NCI-H1417 (cell line): ENCODE measurements at places on chromosomes 2 and 18.

DNA sequence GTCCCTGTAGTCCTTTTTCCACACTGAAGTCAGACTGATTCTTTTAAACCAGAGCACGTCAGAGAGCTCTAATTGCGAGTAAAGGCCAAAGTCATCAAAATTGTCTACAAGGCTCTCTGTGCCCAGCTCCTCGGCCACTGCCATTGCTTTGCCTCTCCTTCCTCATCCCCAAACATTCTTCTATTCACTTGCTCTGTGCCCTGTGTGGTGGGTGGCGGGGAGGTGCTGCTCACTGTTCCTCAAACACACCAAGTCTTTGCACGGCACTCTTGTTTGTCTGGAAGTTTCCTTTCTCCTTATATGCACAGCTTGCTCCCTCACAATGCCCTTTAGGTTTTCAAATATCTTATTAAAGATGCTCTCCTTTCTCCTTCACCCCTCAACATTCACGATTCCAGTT is 100.1 kb upstream of the FSHR start:
- DNase-seq, result no peak

DNA sequence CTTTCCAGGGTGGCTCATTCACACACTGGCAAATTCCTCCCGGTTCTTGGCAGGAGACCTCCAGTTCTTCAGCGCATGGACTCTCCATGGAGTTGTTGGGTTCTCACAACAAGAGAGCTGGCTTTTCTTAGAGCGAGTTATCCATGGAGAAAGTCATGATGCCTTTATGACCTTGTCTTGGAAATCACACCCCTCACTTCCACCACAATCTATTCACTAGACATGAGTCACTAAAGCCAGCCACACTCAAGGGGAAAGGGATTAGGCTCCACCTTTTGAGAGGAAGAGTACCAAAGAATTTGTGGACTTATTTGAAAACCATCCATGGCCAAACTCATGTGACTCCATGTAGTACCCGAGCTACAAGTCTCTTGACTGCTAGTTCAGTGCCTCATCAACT is 160.5 kb downstream of the SETBP1 start:
- no peak for DNase-seq

- no peak for DNase-seq
Observed at GRCh38 chr18:37442477-37442876, 123.1 kb downstream of the CELF4 start.

DNA sequence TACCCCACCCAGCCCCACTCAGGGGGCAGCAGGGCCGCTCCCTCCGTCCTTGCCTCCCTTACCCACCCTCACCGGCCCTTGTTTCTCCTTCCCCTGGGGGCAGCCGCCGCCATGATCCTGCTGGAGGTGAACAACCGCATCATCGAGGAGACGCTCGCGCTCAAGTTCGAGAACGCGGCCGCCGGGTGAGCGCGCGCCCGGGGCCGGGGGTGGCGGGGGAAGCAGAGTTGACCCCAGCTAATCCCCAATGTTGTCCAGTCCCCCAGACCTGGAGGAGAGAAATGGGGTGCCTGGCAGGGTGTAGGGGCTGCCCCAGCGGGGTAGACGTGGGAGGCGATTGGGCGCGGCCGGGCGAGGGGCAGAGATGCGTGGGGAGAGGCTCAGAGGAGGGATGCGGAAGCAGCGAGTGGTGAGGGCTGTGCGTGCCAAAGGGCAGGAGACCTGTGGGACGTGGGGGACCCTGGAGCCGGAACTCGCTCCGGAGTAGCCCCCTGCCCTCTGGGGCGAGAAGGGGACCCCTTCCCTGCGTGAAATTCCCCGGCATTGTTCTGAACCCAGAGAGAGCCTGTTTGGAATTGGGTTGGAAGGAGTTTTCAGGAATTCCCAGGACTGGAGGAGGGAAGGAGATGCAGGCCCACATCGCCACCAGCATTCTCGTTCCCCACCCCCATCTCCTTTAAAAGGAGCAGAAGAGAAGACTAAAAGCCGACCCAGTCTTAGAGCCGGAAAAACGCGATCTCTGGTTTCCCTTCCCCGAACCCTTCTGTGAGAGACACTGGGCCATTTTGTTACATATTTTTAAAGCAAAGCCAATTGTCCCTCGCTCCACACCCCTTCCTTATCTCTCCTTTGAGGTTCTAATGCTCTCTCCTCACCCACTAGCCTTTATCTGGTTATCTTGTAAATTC is 625 bp downstream of the ARPC2 start:
- DNase-seq, result peak; percentile 7

DNA sequence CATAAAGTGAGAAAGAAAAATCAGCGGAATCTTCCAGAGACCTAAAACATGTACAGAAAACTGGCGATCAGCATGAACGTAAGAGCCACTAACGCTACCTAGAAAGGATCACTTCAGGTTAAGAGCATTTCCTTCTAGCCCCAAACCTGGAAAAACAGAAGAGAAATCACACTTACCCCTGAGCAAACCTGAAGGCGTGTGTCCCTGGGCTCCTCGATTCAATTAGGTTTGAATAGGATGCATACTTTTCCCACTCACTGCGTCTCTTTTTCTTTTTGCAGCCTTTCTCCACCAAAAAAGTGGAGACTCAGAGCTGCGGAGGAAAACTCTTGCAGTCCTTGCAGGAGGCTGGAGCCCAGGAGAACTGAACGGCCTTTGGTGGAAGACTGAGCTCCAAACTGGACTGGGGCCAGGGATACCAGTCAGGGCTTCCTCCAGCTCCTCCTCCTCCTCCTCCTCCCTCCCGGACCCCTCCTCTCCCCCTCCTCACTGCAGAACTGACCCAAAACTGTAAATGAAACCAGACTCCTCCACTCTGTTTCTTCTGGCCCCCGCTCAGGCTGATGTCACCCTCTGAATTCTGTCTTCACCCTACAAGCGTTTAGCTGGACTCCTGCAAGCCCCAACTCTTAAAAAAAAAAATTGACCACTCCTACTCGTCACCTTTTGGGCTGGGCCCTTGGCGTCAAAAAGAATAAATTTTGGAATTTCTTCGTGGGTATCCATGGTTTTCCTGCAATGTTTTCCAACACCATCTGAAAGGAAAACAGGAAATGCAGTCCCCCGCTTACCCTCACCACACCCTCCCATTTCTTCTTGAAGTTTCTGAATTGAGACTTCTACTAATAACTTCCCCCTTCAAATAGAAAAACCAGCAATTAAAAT is at the start of gene COL6A3:
TSS of gene COL6A3 (minus strand) at position 388 of the 885 bp plus-strand sequence. CDS start 17,347 bp downstream, outside the sequence.
- no peak for DNase-seq

- no peak for DNase-seq
Observed at GRCh38 chr2:51918113-51918512, 886.2 kb upstream of the NRXN1 start.

DNA sequence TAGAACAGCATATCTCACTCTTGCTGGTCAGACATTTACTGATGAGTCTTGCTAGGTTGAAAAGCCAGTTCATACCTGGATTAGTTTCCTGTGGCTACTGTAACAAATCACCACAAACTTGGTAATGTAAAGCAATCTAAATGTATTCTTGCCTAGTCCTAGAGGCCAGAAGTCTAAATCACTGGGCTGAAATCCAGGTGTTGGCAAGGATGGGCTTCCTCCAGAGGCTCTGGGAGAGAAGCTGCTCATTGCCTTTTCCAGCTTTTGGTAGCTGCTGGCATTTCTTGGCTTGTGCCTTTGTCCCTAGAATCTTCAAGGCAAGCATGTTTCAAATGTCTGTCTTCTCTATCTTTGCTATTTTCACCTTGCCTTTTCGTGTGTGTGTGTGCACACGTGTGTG is 62.3 kb upstream of the MAP4K3 start:
- DNase-seq, result no peak

GRCh38 chr2:112152476-112153178 is 14.4 kb downstream of the FBLN7 start:
- DNase-seq, result no peak

DNA sequence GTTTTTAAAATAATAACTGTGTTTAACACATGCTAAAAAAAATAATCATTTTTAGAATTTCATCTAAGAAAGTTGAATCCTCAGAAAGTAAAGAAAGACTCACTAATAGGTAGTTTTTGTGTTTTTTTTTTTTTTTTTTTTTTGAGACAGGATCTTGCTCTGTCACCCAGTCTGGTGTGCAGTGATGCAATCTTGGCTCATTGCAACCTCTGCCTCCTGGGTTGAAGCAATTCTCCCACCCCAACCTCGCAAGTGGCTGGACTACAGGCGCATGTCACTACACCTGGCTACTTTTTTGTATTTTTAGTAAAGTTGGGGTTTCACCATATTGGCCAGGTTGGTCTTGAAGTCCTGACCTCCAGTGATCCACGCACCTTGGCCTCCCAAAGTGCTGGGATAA is 7.1 kb downstream of the CKAP2L start:
- no peak for DNase-seq

DNA sequence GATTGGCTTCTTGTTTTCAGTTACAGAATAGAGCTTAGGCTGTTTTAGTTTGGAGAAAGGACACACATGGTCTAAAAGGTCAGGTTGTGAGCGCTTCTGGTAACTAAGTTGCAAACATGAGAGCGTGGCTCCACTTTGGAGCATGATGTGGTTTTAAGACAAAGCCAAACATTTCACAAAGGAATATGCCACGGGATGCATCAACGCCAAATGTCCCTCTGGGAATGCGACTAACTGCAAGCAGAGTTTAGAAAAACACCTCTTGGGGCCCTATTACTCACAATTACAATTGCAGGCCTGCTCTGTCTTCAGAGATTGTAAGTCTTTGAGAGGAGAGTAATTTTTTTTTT is 25.4 kb downstream of the MYO7B start:
- DNase-seq, result no peak

DNA sequence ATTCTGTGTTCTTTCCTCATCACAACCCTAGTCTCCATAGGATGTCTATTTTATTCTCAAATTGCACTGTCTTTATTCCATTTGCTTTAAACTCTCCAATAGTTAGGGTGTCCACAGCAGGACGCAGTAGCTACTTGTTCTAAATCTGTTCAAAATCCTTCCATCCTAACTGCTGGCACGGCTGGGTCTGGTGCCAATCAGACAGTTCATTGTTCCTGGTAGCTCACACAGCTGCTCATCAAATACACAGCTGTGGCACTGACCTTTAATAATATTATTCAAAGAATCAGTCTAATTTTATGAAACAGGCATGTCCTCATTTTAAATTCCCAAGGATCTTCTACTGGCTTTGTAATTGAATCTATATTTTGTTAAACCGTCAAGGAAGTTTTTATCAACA is 59.7 kb upstream of the TMEFF2 start:
- peak; percentile 8 for DNase-seq

GRCh38 chr2:88967844-88968243 is 276.4 kb downstream of the RPIA start:
- DNase-seq, result peak; percentile 1

DNA sequence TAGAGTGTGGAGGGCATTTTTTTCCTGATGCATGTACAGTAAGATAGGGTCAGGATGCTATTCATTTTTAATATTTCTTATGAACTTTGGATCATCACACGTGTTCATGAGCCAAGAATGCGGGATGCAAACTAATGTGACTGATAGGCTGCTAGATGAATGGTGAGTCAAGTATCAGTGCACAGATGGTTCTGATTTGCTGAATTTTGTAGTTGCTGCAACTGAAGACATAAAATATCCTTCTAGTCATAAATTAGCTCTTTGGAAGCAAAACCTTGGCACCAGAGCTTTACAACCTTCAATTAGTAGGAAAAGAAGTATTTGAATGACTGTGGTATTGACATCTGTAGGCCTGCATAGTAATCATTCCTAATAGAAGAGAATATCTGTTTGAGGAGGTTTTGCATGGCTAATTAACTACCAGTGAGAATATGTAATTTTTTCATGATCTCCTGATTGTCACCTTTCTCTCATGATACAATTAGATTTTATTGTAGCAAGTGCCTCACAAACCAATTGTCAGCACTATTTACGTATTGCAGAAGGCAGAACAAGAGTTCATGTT is 94.0 kb downstream of the VRK2 start:
- DNase-seq, result no peak

- no peak for DNase-seq
Observed at GRCh38 chr2:217801711-217802110, 201.1 kb downstream of the TNS1 start.

DNA sequence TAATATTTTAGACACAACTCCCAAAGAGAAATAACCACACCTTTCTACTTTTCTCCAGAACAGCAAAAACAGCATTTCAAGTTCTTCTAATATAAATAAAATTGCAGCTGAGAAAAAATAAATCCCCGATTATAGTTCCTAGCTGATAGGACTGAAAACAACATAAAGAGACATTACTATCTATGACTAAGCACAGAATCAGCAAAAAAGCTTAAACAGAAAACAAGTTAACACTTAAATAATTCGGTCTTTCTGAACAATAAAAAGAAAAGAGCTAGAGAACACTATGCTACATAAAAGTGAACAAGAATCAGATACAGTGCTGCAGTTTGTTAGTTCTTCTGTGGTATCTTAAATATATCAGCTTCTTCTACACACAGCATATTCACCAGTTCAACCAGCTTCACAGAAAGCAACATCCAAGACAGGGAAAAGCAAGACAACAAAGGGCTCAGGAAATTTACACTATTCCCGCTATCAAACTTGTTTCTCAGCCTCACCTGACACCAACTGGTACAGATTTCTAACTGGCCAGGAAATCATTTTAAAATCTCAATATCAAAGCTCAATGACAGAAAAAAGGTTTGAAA is 28.6 kb downstream of the FEZ2 start:
- DNase-seq, result no peak

GRCh38 chr18:26335156-26335555 is 108.9 kb downstream of the TAF4B start:
- no peak for DNase-seq

DNA sequence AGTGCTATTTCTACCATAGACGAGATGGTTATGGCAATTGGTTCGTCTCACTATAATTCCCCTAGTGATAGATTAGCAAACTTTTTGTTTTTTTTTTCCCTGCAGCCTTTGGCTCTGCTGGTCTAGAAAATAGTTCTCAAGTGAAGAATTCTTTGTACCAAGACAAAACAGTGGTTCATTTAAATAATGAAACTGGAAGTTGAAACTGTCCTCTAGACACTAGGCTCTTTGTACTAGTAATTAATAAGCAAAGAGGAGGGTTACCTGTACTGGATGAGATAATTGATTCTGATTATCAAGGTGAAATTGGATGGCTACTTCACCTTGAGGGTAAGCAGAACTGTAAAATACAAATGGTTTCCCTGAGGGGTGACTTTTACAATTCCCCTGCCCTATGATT is 156.9 kb upstream of the DCC start:
- peak; percentile 41 for DNase-seq

- no peak for DNase-seq
Observed at GRCh38 chr2:99425022-99425421, 64.8 kb downstream of the REV1 start.

DNA sequence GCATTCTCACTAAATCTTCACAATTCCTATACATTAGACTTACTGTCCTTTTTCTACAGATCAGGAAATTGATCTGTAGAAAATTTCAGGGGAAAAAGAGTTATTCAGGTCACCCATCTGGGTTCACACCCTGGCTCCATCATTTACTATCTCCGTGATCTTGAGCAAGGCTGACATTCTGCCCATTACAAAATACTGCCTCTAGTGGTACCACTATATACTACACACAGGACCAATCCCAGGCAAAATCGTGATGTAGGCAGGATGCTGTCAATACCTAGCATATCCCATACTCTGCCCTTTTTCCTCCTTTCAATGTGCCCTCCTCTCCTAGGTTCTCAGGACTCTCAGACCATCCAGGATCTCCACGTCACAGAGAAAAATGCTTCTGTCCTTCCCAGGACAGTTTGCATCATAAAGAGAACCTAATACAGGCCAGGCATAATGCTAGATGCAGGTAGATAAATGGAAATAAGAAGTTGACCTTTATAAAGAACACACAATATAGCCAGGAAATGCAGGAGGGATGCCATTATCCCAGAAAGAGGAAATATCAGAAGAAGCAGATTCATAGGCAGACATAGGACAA is 101.9 kb downstream of the CDH20 start:
- DNase-seq, result peak; percentile 15

- DNase-seq, result peak; percentile 86
Observed at GRCh38 chr2:233460726-233461441, 105.7 kb downstream of the USP40 start.
